Pons (tissue), 1 donor: ENCODE measurements at places on chromosomes 7 and 10.

GRCh38 chr7:31418928-31419327 lies 78.4 kb upstream of the NEUROD6 start:
- DNase-seq: no peak

- DNase-seq: no peak
These were observed 152.3 kb downstream of the NEBL start for GRCh38 chr10:20744821-20745220.

DNA sequence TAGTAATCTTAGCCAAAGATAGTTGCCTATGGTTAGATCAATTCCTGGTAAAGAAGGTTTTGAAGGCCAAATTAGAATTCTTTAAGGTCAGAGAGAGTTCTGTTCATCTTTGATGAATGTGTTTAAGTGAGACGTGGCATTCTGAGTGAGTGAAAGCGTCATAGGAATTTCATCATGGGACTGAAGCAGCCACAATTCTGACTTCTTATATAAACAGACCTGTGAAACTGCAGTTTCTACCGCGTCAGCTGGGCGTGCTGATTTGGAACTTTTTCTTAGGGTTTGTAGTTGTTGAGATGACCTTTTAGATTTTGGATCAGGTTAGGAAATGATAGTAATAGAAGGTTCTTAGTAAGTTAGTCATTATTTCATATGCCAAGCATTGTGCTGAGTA lies 103.8 kb downstream of the CNNM2 start:
- no peak for DNase-seq

- no peak for DNase-seq
These were observed 231.8 kb upstream of the FOXP2 start for GRCh38 chr7:114182837-114183236.

- DNase-seq: no peak
These were observed 533.4 kb upstream of the SEMA3D start for GRCh38 chr7:85719981-85720953.
